ENCODE measurements at places on chromosomes 5 and 9. TPM values are rescaled to one million over a fixed set of nuclear protein-coding genes. Genes with fewer than 3 reads are reported as not detected.

- DNase-seq, result no peak
Measured at GRCh38 chr5:3596261-3596825, 711 bp downstream of the IRX1 start.

GRCh38 chr5:88967633-88968585 is 84.9 kb upstream of the MEF2C start:
- DNase-seq, result no peak

- no peak for DNase-seq
Measured at GRCh38 chr9:32218100-32218767, 166.2 kb upstream of the ACO1 start.

- no peak for DNase-seq
Measured at GRCh38 chr5:30113542-30113941, 1079.9 kb upstream of the CDH6 start.

DNA sequence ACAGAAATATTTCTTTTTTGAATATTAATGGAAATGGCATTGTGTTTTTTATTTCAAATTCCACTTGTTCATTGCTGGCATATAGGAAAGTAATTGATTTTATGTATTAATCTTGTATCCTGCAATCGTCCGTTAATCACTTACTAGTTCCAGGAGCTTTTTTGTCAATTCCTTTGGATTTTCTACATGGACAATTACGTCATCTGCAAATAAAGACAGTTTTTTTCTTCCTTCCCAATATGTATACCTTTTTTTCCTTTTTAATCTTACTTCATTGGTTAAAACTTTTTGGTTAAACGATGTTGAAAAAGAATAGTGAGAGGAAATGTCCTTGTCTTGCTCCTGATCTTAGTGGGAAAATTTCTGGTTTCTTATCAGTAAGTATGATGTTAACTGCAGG is 1.5 kb upstream of the TIFAB start:
- DNase-seq, result no peak

Gene LIFR
- 18.9 TPM for total RNA-seq

All from H1 (cell line).